C1 segment of cervical spinal cord (tissue), 14 donors: ENCODE measurements at places on chromosomes 16 and 17.

- DNase-seq: no peak
Measured at GRCh38 chr17:3982113-3982512, 17.9 kb upstream of the ATP2A3 start.

DNA sequence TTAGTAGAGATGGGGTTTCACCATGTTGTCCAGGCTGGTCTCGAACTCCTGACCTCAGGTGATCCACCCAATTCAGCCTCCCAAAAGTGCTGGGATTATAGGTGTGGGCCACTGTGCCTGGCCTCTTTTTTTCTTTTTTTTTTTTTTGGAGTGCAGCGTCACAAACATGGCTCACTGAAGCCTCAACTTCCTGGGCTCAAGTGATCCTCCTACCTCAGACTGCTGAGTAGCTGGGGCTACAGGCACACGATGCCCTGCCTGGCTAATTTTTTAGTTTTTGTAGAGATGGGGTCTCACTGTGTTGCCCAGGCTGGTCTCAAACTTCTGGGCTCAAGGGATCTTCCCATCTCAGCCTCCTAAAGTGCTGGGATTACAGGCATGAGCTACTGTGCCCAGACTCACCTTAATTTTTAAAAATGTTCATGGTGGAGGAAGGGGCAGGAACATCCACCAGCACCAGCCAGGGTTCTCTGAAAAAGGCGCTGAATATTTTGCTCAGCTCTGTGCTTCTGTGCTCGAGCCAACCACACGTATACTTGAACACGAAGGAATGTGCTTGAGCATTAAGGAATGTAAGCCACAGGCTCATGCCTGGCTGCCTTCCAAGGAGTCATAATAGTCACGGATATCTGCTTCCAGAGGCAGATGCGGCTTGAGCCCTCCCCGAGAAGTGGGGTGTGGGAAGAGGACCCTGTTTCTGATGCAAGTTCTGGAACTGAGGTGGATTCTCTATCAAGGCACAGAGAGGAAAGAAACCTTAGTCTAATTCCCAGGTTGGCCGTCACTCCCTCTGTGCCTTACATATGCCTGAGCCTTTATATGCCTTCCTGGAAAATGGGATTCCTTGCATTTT is 65.5 kb upstream of the CREBBP start:
- no peak for DNase-seq

DNA sequence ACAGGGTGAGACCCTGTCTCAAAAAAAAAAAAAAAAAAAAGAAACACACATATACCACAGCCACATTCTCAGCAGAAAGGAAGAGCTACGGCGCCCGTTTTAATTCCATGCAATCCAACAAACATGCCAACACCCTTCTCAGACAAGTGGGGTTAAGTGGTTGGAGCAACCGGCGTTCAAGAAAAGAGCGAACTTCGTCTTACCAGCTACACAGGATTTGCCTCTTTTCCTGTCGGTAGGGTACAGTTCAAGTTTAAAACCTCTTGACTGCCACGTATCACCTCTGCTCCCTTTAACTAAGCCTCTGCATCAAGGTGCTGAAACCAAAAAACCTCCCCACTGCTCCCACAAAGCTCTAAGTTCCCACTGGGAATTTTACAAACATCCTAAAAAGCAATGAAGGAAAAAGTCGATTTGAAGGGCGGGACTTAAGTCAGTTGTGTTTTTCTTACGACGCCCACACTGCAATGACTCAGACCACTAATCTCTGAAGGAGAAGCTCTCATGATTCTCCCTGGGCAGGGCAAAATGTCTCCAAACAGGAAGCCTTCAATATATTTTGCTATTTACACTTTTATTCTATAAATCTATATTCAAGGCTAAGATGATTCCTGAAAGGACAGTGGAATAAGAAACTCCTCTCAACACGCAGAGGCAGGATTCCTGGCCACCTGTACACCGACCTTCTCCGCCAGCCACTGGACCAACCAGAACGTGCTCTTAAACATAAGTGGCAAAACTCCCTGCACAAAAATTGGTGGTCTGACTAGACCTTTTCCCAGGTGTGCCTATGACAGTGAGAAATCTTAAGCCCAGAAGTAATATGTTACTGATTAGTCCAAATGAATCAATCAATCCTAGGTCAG is 18.8 kb downstream of the SRP68 start:
- DNase-seq: no peak

DNA sequence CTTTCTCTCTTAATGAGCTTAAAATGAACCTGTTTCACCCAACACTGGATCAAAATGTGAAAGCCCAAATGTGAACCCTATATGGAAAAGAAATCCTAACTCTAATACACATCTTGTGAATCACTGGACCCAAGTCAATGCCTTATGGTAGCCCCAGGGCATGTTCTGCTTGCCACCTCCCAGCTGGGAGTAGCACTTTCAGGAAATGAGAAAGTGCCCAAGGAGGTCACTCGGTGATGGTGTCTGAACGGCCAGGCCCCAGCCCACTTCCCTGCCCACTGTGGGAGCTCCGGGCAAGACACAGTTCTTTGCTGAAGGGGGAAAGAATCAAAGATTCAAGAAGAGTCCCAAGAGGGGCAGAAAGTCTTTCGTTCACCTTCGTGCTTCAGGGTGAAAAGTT is 46.1 kb downstream of the GTF3C1 start:
- no peak for DNase-seq

DNA sequence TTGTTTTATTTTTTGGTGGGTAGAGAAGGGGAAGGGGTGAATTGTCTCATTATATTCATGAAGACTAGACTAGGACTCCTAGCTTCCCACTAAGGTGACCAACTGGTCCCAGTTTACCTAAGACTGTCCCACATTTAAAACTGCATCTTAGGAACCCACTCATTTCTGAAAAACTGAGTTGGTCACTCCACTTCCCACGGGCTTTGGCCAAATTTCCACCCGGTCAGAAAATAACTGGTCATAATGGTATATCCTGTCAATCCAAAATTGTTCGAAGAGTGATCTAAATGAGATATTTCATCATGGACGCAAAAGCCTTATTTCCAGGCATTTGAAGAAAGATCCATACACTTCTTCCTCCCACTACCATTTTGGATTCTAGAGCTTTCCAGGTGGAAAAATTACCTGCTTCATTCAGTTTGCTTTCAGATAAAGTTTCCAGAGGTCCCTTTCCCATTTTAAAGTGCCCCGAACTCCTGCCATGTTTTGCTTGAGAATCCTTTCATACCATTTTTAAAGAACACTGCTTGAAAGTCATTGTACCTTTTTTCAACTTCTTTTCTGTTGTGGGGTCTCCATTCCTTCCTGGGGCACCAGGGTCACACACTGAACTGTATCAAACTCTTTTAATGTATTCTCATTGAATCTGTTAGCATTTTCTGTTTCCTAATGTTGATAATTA is 21.8 kb upstream of the ZFHX3 start:
- DNase-seq: no peak

DNA sequence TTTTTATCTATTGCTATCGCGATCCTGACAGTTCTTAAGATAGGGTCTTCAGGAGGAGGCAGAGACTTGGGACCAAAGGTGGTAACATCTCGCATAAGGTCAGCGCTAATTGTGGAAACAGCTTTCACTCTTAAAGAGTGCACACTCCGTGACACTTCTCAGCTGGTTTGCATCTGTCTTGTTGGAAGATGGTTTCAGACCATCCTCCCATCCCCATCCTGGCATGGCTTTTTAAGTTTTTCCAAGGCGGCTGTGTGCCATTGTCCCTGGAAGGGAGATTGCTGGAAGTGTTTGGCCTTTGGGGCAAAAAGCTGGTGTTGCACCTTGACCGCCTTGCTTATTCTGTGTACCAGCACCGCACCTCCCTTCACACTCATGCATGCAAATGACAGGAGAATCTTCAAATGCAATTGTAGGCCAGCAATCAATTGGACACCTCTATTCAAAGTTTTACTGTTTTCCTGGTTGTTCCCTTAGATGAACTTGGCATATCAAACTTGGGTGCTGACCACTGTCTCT is 1.5 kb downstream of the SOCS7 start:
- DNase-seq: no peak

- no peak for DNase-seq
Measured at GRCh38 chr16:31157136-31157535, 7.3 kb upstream of the PRSS36 start.

- no peak for DNase-seq
Measured at GRCh38 chr17:82228842-82229697, at the start of gene SLC16A3. Gene SLC16A3 (plus strand): TSS chr17:82229042. CDS start chr17:82236009, 6,967 bp downstream.

GRCh38 chr17:53630115-53630514 is 192.6 kb upstream of the KIF2B start:
- no peak for DNase-seq

DNA sequence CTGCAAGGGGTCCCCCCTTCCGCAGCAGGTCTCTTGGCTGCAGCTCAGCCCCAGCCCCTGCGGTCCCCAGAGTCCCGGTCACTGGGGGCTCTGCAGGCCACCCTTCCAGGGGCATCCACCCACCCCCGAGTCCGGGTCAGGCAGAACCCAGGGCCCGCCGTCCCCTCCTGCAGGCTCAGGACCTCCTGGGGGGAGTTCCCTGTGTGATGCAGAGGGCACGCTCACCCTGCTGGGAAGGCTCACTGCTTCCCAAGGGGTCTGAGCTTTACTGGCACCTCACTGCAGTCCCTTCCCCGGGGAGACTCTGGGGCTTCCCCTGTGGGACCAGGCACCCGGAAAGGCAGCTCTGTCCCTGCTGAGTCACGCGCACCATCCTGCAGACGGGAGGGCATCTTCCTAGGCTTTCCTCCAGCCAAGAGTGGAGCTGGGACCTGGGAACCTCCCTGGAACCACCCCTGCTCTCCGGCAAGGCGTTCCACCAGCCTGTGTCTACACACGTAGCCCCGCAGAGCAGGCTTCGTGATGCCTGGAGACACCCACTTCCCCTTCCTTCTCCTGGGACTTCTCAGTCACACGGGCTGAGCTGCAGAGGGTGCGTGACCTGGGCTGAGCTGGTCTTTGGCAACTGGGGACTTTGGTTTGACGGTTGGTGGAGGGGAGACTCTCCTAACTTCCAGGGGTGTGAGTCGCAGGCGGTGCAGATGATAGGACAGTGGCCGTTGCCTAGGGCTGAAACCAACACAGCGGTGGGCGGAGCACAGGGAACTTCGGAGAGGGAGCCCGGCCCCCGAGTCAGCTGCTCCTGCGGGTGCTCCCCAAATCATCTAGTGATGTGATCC is 23.4 kb downstream of the SLC25A10 start:
- DNase-seq: peak; percentile 10

DNA sequence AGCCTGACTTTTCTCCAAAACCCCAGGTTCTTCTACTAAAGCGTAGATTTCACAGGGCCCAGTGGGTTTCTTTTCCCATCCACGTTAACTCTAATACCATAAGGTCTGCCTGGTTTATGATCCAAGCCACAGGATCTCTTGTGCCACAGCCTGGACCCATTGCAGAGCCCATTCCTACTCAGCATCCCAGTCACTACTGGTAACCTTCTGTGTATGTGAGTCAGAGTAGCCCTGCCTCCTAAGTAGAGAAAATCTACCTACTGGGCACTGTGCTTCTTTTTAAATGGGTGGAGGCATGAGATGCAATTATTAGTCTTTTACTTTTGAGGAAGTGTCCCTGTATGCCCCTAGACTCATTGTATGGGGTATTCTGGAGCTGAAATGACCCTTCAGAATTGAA is 13.5 kb downstream of the CCL11 start:
- no peak for DNase-seq

DNA sequence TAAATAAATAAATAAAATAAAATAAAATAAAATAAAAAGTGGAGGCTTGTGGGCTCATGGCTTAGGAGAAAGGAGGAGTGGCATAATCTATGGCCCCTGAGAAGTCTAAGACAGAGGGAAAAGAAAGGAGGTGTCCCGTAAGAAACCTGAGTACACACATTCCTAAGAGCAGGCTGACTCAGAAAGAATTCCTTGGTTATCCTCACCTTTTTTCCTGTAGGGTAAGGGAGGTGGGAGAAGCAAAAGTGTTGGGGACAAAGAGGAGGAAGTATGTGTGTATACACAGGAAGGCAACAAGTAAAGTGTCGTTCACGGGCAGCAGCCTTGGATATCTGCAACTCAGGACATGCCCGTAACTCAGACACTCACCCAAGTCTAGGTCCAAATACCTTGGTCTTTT is 29.3 kb downstream of the MARF1 start:
- no peak for DNase-seq

GRCh38 chr17:79592198-79592597 is 18.7 kb downstream of the RBFOX3 start:
- no peak for DNase-seq

GRCh38 chr17:49277638-49278037 is 47.1 kb upstream of the PHOSPHO1 start:
- no peak for DNase-seq

DNA sequence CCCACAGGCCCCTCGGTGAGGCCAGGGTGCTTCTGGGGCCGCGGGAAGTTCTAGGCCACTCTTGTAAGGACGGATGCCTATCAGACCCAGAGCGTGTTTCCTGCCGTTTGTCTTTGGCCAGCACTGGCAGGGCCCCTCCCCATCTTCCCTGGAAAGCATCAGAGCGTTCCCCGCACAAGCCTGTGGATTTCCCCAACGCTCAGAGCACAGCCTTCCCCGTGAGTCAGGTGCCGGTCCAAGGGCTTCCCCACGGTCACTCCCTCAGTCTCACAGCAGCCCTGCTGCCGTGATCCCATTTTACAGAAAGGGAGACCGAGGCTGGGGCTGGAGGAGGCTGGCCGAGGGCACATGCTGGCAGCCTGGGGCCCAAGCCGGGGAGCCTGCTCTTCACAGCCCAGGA is 33.7 kb downstream of the CRISPLD2 start:
- no peak for DNase-seq

- no peak for DNase-seq
Measured at GRCh38 chr16:46982335-46982734, 8.9 kb upstream of the DNAJA2 start.

- no peak for DNase-seq
Measured at GRCh38 chr16:70473446-70474319, 19.3 kb downstream of the FCSK start.

- DNase-seq: no peak
Measured at GRCh38 chr17:72529386-72529785, 408.6 kb downstream of the SOX9 start.

DNA sequence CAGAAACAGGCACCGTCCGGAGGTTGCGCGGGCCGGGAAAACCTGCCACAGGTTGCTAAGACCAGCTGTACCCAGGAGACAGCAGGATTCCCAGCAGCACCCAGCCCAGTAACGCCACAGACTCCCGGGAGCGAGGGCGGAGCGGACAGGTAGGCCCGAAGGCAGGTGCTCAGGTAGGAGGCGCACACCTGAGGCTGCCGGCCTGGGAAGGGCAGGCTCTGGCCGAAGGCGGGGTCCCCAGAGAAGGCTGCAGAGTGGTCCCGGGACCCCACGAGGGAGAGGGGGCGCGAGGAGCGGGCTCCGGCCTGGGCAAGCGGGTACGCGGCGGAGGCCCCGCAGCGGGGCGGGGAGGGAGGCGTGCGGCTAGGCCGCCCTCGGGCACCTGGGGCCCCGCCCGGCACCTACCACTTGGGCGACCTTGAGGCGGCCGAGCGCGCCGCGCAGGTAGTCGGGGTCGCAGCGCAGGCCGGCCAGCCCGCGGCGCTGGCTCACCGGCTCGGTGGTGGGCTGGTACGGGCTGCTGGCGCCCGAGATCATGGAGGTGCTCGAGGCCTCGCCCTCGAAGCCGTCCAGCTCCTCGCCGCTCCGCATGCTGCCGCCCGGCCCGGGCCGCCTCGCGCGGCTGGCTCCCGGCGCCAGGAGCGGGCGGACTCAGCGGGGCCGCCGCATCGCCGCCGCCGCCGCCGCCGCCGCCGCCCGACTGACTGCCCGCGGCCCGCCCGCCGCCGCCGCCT is 441 bp downstream of the CMTM4 start:
- peak; percentile 20 for DNase-seq
